Left lung (tissue), 14 donors: ENCODE measurements at places on chromosomes 1 and 21.

GRCh38 chr1:211469938-211470529 is 21.9 kb downstream of the RD3 start:
- no peak overlapping the region for H3K4me3 ChIP-seq
- peak; percentile 77 for DNase-seq
- no peaks in the 10 kb centered on the region for H3K27me3 ChIP-seq
- no peaks in the 10 kb centered on the region for H3K36me3 ChIP-seq
- H3K4me1 ChIP-seq, result no peaks in the 10 kb centered on the region

DNA sequence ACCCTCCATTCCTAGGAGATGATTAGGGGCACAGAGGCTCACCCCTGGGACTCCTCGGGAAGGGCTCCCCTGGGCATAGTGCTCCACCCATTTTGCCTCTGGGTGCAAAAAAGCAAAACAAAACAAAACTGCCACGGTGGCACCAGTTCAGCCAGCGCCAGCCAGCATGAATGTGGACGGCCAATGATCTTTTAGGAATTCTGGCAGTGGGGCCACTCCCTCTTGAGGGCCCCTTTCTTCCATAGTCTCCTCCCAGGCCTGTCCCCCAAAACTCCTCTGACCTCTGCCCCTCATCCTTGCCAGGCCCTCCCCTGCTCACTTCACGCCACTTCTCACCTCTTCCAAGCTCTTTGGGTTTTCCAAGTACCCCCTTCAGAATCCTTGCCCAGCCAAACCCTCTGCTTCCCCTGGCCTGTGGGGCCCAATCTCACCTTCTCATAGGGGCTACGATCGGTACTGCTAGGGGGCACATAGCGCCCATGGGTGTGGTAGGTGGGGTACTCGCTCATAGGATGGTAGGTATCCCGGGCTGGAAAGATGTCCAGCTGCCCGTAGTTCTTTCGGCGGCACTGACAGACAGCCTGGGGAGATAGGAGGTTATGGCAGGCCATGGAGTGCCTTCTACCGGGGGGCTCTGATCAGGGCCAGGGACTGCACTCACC is 13.3 kb downstream of the TRIM46 start:
- no peak for DNase-seq
- H3K4me1 ChIP-seq, result no peaks in the 10 kb centered on the region
- no peaks in the 10 kb centered on the region for H3K27me3 ChIP-seq
- H3K27ac ChIP-seq, result peak overlapping the region; percentile 79
- peak overlapping the region; percentile 32 for H3K4me3 ChIP-seq

- no peak overlapping the region for H3K4me3 ChIP-seq
- no peaks in the 10 kb centered on the region for H3K36me3 ChIP-seq
- no peak overlapping the region for H3K27ac ChIP-seq
- DNase-seq, result no peak
These were observed 42.8 kb downstream of the SAMD13 start for GRCh38 chr1:84344286-84344685.

DNA sequence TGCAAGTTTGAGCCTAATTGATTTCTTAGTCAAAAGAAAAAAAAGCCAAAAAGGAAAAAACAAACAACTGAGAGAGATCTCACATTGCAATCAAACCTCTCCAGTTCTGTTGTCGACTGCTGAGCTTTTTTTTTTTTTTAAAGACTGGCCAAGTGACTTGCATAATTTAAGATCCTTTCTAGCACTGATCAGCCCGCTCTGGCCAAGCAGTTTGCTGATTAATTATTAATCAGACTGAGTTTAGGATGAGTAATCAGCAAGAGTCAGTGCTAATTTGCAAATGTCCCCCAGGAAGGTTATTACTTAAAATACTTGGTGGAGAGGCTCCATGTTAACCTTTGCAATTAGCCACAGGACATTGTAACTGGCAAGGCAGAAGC is 39.3 kb downstream of the HMGB4 start:
- no peak overlapping the region for H3K4me3 ChIP-seq
- H3K36me3 ChIP-seq, result no peaks in the 10 kb centered on the region
- no peaks in the 10 kb centered on the region for H3K4me1 ChIP-seq
- H3K27ac ChIP-seq, result no peak overlapping the region

DNA sequence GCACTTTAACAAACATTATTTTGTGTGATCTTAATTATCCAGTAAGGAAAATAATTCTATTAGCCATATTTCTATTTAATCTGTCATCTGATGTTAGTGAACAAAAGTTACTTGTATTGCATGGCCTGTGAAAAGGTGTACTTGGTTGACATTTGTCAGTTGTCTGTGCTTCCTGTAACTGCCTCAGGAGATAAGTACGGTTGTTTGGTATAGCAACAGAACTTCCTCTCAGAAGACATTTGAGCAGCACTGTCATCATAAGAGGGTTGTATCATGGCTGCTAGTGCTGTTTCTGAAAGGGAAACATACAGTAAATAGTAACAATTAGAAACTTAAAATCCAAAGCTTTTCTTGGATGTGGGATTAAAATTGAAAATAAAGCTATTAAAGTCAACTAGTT is 3.4 kb downstream of the BLZF1 start:
- H3K4me3 ChIP-seq, result no peak overlapping the region
- no peak for DNase-seq
- H3K4me1 ChIP-seq, result peaks cover 42% of the 10 kb centered on the region
- H3K27ac ChIP-seq, result no peak overlapping the region
- H3K27me3 ChIP-seq, result no peaks in the 10 kb centered on the region

DNA sequence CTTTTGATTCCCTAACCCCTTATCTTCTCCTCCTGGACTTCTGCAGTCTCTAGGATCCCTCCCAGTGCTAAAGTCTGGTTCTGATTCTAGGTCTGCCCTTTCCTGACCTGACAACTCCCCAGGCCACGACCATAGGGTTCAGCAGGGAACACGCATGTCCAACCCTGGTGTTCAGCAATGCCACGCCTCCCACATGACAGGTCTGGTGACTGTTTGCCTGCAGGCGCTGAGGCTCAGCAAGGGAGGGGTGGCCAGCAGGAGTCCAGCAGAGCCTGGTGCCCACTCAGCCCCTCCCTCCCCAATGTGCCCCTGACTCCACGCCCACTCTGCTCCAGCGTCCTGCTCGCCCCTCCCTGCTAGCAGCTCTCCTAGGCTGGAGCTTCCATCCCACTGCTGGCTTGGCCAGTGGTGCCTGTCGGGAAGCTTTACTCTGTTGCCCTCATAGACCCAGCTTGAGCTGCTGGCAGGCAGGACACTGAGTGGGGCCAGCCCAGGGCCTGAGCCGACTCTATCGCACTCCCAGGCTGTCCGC is 17.3 kb downstream of the SLC9A1 start:
- peaks cover 18% of the 10 kb centered on the region for H3K4me1 ChIP-seq
- no peaks in the 10 kb centered on the region for H3K27me3 ChIP-seq
- H3K36me3 ChIP-seq, result no peaks in the 10 kb centered on the region
- H3K4me3 ChIP-seq, result no peak overlapping the region
- DNase-seq, result peak; percentile 88

- H3K27me3 ChIP-seq, result no peaks in the 10 kb centered on the region
- H3K4me3 ChIP-seq, result no peak overlapping the region
- no peak overlapping the region for H3K27ac ChIP-seq
- no peaks in the 10 kb centered on the region for H3K36me3 ChIP-seq
- no peaks in the 10 kb centered on the region for H3K4me1 ChIP-seq
- DNase-seq, result no peak
These were observed 286.2 kb upstream of the DUSP10 start for GRCh38 chr1:222028116-222028515.

DNA sequence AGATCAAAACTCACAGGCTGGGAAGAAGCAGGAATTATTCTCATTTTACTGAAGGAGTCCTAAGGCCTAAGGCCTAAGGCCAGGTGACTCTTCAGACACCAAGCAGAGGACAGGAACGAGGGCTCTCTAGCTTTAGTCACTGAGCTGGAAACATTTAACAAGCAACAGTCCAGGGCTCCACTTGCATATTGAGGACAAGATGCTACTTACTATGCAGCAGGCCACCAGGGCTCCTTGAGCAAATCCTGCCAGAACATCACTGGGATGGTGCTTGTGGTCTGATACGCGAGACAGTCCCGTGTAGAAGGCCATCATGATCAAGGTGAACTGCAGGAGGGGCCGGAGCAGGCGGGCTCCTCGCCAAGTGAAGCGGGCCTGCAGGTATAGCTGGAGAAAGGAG is 67.6 kb downstream of the PLPP3 start:
- no peak for DNase-seq
- H3K36me3 ChIP-seq, result no peaks in the 10 kb centered on the region
- peaks cover 89% of the 10 kb centered on the region for H3K4me1 ChIP-seq
- H3K4me3 ChIP-seq, result no peak overlapping the region
- no peaks in the 10 kb centered on the region for H3K27me3 ChIP-seq

DNA sequence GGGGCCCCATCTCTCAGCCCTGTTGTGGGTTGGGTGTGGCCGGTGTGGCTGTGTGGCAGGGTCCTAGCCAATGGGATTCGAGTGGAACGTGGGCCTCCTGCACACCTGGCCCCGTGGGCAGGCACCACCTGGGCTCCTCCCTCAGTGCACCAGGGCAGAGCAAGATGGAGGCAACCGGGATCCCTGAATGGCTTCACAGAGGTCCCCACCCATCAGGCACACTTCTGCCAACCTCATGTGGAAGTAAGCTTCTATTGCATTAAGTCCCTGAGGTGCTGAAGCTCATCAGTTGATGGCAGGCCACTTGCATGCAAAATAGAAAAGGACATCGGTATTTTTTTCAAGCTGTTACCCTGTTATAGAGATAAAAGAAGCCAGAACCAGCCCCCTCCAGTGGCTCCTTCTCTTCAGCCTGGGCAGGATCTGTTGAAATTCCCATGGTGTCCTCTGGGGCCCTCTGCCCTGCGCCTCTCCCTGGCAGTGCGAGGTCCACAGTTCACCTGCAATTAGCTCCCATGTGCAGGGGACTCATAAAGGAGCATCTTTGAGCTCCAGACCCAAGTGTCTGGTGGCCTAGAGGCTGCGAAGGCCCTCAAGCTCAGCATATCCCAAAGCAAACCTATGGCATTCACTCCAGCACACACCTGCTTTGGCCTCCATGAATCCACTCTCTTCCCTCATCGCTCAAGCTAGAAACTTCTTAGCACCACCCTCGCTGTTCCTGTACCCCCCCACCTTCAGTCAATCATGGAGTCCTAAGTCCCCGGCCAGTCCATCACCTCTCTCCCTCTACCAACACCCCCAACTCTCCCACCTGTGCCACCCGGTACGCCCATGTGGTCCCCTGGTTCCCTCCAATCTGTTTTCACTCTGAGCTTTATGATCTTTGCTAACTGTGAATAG is 2.1 kb upstream of the SLC45A1 start:
- peaks cover 54% of the 10 kb centered on the region for H3K27me3 ChIP-seq
- no peak overlapping the region for H3K4me3 ChIP-seq
- no peak overlapping the region for H3K27ac ChIP-seq
- H3K36me3 ChIP-seq, result no peaks in the 10 kb centered on the region

DNA sequence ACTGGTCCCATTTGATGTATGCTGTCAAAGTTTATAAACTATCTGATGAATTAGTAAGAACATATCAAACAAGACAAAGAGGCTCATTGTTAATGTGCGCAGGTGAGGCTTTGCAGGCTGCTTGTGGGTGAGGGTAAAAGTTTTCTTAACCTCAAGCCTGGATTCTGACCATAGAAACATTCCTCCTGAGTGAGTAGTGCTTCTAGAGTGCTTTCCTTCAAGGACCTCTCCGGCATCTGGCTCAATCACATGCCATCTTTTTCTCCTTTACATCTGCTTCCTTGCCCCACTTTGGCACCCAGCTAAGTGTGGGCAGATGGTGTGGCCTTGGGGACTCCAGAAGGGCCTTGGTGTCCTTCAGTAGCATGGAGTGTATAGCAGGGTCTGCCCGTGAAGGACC is 104.0 kb downstream of the ROR1 start:
- DNase-seq, result no peak
- H3K27me3 ChIP-seq, result no peaks in the 10 kb centered on the region
- no peak overlapping the region for H3K4me3 ChIP-seq
- no peak overlapping the region for H3K27ac ChIP-seq

DNA sequence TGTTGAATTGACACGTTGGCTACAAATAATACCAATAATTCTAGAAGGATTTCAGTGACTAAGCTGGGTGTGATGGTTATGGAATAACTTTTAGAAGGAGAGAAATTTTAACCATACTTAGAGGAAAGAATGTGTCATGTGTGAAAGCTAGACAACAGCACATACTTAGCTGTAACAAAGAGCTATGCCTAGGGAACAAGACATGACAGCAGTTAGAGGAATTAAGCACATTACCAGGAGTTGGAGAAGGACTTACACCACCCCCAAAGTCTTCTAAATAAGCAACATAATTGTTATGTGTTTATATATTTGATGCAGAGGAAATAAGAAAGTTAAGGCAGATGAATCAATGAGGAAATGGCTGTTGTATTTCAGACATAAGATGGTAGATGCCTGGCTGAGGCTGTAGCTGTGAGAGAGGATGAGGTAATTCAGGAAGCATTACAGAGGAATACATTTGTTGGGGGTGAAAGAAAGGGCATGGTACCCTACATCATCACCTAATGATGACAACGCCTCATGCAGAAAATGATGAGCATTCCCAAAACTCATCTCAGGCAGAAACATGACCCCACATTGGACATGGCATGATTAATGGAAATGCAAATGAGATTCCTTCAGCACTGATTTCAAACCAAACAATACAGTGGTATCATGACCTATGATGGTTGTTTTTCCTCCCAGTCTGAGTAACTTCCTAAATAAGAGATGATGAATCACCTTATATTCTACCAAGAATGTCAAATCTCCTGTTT is 211.5 kb downstream of the LHX8 start:
- H3K27ac ChIP-seq, result no peak overlapping the region
- no peak for DNase-seq
- H3K4me3 ChIP-seq, result no peak overlapping the region
- no peaks in the 10 kb centered on the region for H3K36me3 ChIP-seq
- no peaks in the 10 kb centered on the region for H3K27me3 ChIP-seq

GRCh38 chr1:11648039-11648438 is 6.2 kb downstream of the FBXO2 start:
- H3K27me3 ChIP-seq, result peaks cover 40% of the 10 kb centered on the region
- peaks cover 24% of the 10 kb centered on the region for H3K4me1 ChIP-seq
- H3K27ac ChIP-seq, result no peak overlapping the region
- no peaks in the 10 kb centered on the region for H3K36me3 ChIP-seq
- H3K4me3 ChIP-seq, result no peak overlapping the region

- H3K27me3 ChIP-seq, result no peaks in the 10 kb centered on the region
- H3K27ac ChIP-seq, result peak overlapping the region; percentile 46
- H3K4me1 ChIP-seq, result no peaks in the 10 kb centered on the region
- no peak overlapping the region for H3K4me3 ChIP-seq
These were observed 63.9 kb upstream of the EFHD2 start for GRCh38 chr1:15345705-15346345.

GRCh38 chr1:219184337-219184736 is 10.7 kb downstream of the LYPLAL1 start:
- H3K4me3 ChIP-seq, result no peak overlapping the region
- H3K4me1 ChIP-seq, result peaks cover 41% of the 10 kb centered on the region
- no peaks in the 10 kb centered on the region for H3K36me3 ChIP-seq
- no peak overlapping the region for H3K27ac ChIP-seq
- H3K27me3 ChIP-seq, result no peaks in the 10 kb centered on the region
- DNase-seq, result no peak

- H3K27ac ChIP-seq, result peak overlapping the region; percentile 62
- H3K4me1 ChIP-seq, result peaks cover 53% of the 10 kb centered on the region
- no peaks in the 10 kb centered on the region for H3K27me3 ChIP-seq
These were observed 5.9 kb downstream of the BACH1 start for GRCh38 chr21:29304597-29304996.

- no peak overlapping the region for H3K4me3 ChIP-seq
- H3K4me1 ChIP-seq, result no peaks in the 10 kb centered on the region
- H3K36me3 ChIP-seq, result no peaks in the 10 kb centered on the region
- DNase-seq, result no peak
- no peak overlapping the region for H3K27ac ChIP-seq
These were observed 7.5 kb upstream of the DPH2 start for GRCh38 chr1:43962324-43962723.

- H3K4me3 ChIP-seq, result no peak overlapping the region
- no peak for DNase-seq
- no peaks in the 10 kb centered on the region for H3K4me1 ChIP-seq
- no peaks in the 10 kb centered on the region for H3K27me3 ChIP-seq
- H3K36me3 ChIP-seq, result no peaks in the 10 kb centered on the region
These were observed 365.5 kb downstream of the CAMTA1 start for GRCh38 chr1:7150724-7151280.
